ENCODE measurements at places on chromosomes 2 and 18.

DNA sequence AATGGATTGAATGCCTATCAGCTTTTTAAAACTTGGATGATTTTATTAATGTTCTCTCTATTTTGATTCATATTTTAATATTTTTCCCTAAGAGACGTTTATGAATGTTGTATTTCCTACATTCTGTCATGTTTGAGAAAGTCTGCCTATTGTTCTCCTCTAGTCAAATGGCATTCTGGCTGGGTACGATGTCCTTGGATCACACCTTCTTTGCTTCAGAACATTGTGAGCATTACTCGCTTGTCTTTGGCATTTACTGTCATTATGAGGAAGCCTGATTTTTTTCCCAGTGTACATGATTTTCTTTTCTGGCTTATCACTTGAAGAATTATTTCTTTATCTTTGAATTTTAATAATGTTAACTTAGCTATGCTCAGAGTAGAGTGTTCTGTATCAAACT, 78.4 kb downstream of the CDC42EP3 start:
- no peak for DNase-seq

DNA sequence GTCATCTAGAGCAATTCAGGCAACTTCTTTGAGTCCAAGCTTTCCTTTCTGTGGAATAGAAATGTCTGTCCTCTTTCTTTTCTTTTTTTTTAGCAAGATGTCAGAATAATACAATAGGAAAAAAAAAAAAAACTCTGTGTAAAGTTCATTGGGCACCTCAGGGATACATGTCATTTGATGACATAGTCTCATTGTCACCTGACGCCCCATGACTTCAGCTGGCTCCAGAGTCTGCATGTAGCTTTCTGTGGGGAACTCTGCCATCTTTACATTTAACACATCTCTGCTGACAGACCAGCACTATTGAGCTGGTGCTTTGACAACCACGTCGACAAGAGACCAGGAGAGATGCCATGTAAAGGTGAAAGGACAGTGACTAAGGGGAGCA, 172.5 kb upstream of the KLF7 start:
- no peak for DNase-seq

- no peak for DNase-seq
Observed at GRCh38 chr2:241641631-241642030, 4.1 kb downstream of the ATG4B start.

GRCh38 chr2:198283146-198283545, 478.8 kb downstream of the PLCL1 start:
- no peak for DNase-seq

DNA sequence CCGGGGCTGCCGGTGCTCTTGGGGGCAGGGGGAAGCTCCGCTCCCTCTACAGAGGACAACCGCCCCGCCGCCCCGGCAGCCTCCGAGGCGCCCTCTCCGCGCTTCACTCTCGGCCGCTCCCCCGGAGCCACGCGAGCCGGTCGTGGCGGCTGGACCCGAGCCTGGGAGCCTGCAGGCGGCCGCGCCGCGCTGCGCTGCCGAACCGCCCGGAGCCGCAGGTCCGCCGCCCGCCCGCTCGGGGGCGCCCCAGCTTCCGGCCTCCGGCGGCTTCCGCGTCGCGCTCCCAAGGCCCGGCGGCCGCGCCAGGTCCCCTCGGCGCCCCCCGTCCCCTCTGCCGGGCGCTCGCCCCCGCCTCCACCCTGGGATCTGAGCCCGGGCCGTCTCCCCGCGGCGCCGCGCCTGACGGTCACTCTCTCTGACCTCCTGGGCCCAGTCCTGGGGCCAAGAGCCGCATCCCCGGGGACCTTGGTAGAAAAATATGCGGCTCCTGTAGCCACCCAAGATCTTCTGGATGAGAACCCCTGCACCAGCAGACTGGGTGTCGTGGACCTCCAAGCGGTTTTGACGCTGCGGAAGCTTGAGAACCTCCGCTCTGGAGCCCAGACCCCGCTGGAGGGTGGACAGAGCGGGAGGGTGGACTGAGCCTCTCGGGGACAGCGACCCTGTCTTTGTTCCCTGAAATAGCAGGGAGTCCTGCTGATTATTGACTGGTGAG, 44.3 kb downstream of the SERTAD2 start:
- DNase-seq, result no peak

GRCh38 chr2:85619617-85620016, 3.6 kb downstream of the USP39 start:
- DNase-seq, result no peak

GRCh38 chr2:181104512-181105115, 124.2 kb downstream of the UBE2E3 start:
- DNase-seq, result no peak

DNA sequence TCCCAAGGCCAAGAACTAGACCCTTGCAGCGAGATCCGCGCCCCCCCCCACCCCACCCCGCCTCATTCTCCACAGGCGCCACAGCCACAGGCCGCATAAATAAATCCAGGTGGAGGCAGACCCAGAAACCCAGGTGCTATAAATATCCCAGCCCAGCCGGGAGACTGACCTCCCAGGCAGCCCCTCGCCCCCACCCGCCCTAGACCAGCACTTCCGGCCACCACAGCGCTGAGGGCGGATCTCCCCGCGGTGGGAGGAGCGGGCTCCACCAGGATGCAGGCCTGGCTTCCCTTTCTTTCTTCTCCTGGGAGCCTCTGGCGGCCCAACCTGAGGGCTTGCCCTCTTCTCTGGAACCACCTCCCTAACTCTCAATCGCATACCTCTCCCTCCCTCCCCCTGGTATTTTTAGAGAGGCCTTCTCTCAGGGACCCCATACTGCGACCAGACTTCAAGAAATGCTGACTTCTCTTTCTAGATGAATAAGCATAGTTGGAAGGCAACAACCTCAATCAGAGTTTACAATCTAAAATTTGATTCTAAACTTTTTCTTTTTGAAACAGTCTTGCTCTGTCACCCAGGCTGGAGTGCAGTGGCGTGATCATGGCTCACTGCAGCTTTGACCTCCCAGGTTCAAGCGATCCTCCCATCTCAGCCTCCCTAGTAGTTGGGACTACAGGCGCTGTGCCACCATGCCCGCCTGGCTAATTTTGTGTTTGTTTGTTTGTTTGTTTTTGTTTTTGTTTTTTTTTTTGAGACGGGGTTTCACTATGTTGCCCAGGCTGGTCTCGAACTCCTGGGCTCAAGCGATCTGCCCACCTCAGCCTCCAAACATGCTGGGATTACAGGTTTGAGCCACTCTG, 55.0 kb downstream of the PKDCC start:
- DNase-seq, result no peak

GRCh38 chr2:107428781-107429180, 397.9 kb upstream of the RGPD4 start:
- DNase-seq, result no peak

GRCh38 chr18:58313491-58314032, 269.5 kb downstream of the NEDD4L start:
- no peak for DNase-seq

DNA sequence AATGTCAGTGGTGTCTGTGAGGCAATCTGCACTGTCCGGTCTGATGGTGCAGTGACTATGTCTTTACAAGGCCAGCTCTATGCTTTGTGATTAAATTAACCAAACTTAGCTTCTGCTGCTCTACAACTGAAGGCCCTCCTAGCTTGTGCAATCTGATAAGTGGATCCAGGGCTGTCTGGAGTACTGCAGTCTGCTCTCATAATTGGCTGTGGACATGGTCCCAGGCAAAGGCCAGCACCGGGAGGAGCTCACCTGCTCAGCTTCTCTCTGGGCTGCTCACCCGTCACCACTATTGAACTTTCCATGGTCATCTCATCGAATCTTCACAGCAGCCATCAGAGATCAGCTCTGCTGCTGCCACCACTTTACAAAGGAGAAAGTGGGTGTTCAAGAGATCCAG, 13.0 kb upstream of the APCDD1 start:
- no peak for DNase-seq

- DNase-seq, result no peak
Observed at GRCh38 chr2:22729466-22729865, 655.5 kb upstream of the KLHL29 start.

DNA sequence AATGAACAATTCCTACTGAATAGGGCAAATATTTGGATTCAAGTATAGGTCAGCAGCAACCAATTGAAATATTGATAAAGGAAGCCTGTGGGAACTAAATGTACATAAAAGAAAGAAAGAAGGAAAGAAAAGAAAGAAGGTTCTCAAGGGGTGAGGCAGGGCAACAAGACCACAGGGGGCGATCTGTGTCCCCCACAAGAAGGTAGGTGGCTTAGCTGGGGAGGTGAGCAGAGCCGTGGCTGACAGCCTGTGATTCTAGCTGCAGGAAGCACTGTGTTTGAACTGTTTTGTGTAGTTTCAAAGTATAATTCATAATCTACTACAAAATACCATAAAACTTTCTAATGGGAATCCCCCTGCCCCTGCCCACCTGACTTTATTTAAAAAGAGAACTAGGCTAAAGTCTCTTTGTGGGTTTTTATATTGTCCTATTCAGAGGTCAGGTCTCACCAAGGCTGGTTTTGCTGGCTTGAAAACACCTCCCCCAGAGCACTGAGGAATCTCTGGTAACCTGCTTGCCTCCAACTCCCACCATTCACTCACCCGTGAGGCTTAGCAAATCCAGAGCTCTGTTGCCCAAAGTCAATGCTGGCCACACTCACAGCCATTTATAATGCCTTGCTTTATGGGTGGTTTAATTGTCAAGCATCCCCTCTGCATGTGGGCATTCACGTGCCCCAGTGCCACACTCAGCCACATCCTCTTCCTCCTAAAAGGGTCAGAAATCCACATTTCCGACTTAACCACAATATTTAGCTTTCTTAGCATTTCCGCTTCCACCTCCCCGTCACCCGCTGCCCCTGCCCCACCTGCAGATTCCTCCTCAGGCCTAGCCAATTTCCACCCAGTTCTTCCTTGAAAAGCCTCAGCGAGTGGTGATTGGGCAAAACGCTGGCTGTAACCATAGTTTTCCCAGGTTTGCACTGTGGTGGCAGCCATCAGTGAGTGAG, 36.4 kb upstream of the LMAN1 start:
- DNase-seq, result no peak

DNA sequence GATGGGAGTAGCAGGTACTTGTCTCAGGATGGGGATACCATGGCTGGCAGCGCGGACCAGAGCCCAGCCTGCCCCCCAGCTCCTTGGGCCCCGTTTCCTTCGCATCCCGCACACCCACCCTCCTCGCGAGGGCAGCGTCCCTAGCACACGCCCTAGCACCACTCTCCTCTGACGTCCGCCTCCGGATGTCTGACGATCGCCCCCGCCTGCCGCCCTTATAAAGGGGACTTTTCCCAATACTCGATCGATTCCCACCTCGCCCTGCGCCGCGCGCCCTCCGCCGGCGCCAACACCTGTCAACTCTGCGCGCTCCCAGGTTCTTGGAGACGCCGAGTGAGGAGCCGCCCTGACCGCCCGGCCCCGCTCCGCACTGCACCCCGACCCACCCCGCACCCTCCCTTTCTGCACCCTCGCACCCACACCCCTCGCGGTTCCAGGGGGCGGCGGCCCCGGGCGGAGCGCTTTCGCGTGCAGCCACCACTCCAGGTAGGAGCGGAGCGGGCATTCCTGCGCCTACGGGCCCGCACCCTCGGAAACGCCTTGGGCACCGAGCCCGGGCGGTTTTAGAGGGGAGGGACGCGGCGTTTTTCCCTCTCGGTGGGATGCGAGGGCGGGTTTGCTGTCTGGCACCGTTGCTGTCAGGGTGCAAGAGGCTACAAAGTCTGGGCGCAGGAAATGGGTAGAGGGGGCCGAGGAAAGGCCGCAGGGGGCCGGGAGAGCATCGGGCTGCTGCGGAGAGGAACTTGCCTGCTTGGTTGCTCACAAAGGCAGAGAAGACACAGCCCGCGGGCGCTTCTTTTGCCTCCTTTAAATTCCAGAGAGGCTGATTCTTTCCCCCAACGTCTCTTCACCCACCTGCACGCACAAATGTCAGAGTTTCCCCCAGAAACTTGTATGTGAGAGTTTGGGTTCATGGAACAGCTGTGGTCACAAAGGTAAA, at the start of gene SLC5A7:
Gene SLC5A7 (plus strand): TSS at position 247 of the 940 bp plus-strand sequence. CDS start 1,632 bp downstream, outside the sequence.
- DNase-seq, result no peak

DNA sequence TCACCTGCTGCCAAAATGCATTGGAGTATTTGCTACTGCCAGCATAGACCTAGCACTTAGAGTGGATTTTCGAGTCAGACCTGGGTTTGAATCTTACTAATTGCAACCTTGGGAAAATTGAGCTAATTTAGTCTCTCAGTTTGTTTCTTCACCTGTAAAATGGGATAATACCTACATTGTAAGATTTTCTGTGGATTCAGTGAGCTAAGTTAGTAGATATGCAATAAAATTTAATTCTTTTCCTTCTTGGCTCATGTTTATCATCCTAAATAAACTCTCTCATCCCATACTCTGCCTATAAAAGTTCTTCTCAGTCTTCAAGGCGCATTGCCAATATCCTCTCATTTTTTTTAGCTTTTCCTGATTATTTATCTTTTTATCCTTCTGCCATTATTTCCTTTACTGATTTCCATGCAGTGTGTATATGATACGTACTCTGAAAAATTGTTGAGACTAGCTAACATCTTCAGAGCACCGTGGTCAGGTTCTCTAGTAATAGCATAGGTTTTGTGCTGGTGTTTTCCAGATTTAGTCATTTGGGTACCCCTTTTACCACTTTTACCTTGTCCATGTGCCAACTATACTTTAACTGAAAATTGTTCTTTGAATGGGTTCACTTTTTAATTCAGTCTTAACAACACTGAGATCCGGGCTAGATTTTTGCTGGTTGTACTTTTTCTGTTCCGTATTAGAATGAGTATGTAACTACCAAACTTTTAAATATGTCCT, 7.3 kb downstream of the CEP192 start:
- DNase-seq, result no peak

DNA sequence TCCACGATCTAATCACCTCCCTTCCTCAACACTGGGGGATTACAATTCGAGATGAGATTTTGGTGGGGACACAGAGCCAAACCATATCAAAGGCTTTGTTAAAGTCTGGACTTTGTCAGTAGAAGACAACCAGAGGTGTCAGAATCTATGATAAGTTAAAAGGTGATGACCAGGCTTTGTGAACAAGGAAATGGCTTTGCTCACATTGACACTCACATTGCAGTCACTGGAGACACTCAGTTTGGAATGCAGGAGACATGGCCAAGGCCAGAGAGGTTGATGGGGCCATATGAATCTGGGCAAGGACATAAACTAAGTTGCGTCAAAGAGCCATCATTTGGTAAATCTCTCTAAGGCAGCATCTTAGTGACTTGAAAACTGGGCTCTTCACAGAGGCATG, 678.2 kb upstream of the FSHR start:
- DNase-seq, result no peak

DNA sequence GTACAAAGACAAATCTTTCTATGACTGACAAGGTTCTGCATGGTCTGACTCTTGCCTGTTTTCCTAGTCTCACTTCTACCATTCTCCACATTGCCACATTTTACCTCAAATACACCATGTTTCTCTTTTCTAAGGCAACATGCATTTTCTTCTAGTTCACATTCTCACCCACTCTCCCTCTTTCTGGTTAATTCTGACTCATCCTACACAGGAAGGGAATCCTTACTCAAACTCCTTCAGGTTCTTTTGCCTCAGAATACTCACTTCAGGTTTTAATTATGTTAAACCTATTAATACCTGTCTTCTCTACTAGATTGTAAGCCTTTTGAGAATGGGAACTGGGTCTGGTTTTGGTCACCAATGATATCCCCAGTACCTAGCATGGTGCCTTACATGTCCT, 47.2 kb downstream of the MAP2 start:
- DNase-seq, result no peak

GRCh38 chr18:62486290-62486964, 36.4 kb upstream of the ZCCHC2 start:
- DNase-seq, result no peak

- no peak for DNase-seq
Observed at GRCh38 chr2:207281436-207281835, 115.7 kb upstream of the KLF7 start.

Data from activated CD4-positive, CD25-positive, alpha-beta regulatory T cell treated with anti-CD3 and anti-CD28 coated beads, Interleukin-2, amount 50 U/mL, for 16 hours (primary cell).